ENCODE measurements at places on chromosomes 3 and 15.
A peak's percentile ranks its signal among the peaks of the same experiment; 100 is the strongest.

GRCh38 chr3:16675805-16676204, 70.6 kb upstream of the DAZL start:
- DNase-seq, result no peak

GRCh38 chr3:186869253-186870100, 27.0 kb downstream of the ADIPOQ start:
- DNase-seq, result no peak

DNA sequence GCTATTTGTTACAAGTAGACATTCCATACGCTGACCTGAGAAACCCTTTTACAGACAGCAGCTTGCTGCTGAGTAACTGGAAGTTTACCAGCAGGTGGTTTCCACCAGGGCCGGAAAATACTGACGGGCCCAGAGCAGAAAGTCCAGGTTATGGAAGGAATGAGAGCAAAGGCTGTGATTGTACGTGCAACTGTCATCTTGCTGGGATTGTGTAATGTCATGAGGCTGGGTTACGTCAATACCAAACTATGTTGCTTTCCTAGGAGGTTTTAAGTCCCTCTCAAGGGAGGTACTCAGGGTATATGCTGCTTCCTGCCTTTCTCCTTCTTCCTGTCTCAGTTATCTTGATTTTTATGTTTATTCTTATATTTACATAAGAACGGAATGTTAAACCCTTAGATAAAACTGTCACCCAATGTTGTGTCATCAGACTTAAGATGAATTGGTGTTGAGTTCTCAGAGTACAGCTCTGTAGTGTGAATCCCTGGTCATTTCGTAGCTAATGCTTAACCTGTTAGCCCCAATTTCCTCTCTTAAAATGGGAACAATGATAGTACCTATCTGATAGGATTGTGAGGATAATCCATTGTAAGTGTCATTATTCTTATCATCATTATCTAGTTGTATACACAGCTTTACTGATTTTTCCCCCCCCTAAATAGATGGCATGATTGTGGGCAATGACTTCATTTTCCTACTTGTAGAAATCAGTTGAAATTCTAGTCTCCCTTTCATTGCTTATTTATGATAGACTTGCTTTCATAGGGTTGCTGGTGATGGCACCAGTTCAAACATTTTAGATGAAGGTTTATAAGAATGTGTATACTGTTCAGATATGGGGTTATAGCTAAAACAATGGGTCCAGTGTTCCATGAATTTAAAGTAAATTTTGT, 101.4 kb downstream of the FNDC3B start:
- no peak for DNase-seq

DNA sequence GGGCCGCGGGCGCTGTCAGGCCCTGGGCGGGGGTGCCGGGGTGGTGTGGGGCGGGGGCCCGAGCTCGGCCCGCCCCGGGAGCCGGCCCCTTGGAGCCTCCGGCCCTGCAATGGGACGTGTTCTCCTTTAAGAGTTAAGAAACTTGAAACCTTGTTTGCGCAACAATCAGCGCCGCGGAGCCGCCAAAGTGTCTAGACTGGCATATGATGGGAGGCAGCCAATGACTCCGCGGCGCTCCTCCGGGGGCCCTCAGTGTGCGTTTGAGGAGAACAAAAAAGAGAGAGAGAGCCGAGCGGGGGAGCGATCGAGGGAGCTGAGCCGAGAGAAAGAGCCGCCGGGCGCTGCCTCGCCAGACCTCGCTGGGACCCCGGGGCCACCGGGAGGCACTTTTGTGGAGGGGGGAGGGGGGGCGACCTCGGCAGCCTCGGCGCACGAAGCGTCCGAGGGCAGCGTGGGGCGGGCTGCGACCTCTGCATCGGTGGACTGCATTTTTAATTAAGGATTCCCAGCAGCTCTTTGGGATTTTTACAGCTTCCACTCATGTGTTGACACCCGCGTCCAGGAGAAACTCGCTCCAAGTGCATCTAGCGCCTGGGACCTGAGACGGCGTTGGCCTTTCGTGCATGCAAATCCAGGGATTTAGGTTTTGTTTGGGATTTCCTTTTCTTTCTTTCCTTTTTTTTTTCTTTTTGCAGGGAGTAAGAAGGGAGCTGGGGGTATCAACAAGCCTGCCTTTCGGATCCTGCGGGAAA, at the start of gene SMAD6:
SMAD6 (plus strand) TSS at position 202 of the 752 bp plus-strand sequence. CDS start 1,023 bp downstream, outside the sequence.
- peak; percentile 20 for DNase-seq

GRCh38 chr3:192940129-192940528, 22.5 kb upstream of the MB21D2 start:
- no peak for DNase-seq

GRCh38 chr3:64489361-64490044, 198.3 kb downstream of the ADAMTS9 start:
- DNase-seq, result no peak

All from activated CD8-positive, alpha-beta memory T cell treated with anti-CD3 and anti-CD28 coated beads for 4 hours (primary cell).